Renal pelvis (tissue), 12 donors: ENCODE measurements at places on chromosomes 4 and X.

DNA sequence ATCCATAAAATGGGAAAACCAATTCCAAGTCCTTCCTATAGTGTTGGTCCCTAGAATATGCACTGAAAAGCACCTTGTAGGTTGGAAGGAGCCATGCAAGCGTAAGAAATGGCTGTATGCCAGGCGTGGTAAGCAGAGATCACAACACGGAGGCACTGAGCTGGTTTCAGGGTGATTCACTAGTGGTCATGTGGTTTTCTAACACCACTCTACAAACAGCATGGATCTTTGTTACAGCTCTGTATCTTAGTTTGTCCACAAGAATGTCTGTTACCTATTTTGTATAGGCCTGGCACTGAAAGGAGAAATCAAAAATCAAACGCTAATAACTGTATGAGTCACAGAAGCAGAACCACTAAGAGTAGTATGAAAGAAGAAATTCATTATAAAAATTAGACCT, 71.9 kb downstream of the MAGEB17 start:
- no peak for DNase-seq

DNA sequence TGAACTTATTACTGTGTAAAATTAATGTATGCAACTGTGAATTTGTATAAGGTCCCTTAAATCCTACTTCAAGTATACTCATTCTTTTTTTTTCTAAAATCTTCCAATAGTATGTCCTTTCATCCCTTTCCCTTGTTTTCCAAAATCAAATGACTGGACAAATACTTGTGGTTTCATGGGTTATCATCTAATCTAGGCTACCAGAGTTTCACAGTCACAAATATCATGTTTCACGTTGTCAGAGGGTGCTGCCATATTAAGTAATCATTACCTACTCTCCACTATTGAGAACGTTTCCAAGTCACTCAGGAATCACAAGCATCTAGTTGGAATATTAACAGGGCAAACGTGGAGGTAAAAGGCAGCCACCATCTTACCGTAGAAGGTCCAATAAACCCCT, 1235.0 kb upstream of the TENM3 start:
- DNase-seq: no peak

- DNase-seq: no peak
Measured at GRCh38 chr4:58590722-58591121, 1480.5 kb upstream of the IGFBP7 start.

DNA sequence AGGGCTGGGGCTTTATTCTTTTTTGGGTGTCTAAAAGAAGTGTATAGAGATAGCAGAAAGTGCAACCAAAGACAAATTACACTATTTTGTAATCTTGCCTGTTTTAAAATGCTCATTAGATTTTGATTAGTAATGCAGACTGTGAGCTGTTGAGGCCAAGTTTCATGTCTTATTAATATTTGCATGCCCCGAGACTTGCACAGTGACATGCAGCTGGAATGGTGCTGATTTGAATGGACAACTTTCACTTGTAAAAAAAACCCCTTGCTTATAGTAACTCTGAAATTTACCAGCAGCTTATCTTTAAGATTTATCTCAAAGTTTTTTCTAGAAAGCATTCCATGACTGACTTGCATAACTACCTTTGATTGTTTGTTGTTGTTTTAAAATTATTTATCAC, 835.1 kb upstream of the IGFBP7 start:
- DNase-seq: no peak
